ENCODE measurements at places on chromosomes 1 and 21. TPM values are rescaled to one million over a fixed set of nuclear protein-coding genes. Genes with fewer than 3 reads are reported as not detected.

ADAMTSL4 gene
- total RNA-seq = 5.6 TPM

KDF1 gene
- 1.4 TPM for total RNA-seq

MYOM3 gene
- total RNA-seq = 0.05 TPM

ANGPTL1 gene
- total RNA-seq = 0.93 TPM

NTRK1 gene
- total RNA-seq = 0.17 TPM

SAMD13 gene
- total RNA-seq = 0.61 TPM

SNRNP40 gene
- 74.3 TPM for total RNA-seq
